Transverse colon (tissue), 4 donors: ENCODE measurements at places on chromosomes 12 and 14. TPM values are rescaled to one million over a fixed set of nuclear protein-coding genes. Genes with fewer than 3 reads are reported as not detected.

DNA sequence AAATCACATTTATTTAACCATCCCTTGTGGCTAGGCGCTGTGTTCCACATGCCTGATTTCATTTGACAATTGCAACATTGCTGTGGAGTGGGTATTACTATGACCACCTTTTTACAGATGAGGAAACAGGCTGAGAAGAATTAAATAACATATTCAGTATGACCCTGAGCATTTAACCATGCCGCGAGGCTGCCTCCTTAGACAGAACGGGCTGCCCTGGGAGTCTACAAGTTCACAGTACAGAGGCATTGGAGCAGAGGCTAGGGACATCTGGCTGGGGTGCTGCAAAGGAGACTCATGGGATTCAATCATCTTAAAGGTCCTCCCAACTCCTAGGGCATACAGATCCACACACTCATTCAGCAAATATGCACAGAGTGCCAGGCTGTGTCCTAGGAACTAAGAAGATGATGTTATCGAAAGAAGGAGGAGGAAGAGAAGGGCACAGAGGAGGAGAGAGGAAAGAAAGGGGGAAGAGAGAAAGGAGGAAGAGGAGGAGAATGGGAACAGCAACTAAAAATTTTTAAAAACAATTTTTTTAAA, 164.7 kb upstream of the CCND2 start:
- DNase-seq, result no peak

DNA sequence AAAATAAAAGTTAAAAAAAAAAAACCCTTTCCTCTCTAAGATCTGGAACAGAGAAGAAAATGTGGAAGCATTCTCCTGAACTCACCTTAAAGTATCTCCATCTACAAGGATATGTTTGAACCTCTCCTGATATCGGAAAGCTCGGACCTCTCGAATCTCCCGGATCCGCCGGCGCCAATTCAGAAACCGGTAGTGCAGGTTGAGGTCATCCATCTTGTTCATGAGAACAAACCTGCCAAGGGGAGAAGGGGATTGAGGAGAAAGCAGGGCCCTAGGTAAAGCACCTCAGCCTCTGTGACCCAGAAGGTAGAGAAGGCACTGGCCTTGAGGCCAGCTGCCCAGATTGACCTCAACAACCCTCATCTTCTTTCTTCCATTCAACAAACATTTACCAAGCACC, 2.2 kb downstream of the SPRYD3 start:
- DNase-seq, result no peak

DNA sequence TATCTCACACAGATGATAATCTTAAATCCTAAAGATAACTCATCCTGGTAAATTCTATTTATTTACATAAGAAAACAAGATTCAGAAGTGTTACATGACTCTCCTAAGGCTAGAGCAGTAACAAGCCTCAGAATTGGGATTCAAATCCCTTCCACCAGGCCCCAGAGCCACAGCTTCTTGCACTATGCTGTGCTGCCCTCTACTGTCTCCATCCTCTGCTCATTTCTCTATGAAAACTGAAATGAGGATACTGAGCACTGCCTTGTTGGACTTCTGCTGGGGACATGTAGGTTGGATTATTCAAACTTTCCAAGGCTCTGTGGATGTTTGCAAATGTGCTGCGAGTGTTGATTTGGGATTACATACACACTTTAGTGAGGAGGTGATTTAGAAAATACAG, 23.5 kb upstream of the C12orf50 start:
- peak; percentile 13 for DNase-seq

DNA sequence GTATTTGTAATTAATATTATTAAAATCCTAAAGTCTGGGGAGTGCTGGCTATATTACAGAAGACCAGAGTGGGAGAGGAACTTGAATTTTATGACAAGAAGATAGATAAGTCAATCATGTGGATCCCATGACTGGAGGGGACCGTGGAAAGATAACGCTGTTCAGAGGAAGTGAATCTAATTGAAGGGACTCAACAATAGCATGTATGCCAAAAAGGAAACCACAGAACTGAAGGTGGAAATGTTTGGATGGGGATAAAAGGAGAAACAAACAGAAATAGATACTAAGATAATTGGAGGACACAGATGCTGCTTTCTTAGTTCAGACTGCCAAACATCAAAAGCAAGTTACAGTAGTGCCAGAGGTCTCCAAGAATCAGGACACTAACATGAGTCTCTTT, 21.1 kb downstream of the OR6J1 start:
- no peak for DNase-seq

- DNase-seq, result no peak
These were observed 561.6 kb downstream of the RERGL start for GRCh38 chr12:17528394-17528793.

- no peak for DNase-seq
These were observed 78.3 kb upstream of the BDKRB2 start for GRCh38 chr14:96126339-96126782.

- DNase-seq, result no peak
These were observed 23.7 kb upstream of the HDAC7 start for GRCh38 chr12:47843226-47843980.

- DNase-seq, result no peak
These were observed 3.1 kb downstream of the MYH7 start for GRCh38 chr14:23432102-23432925.

DNA sequence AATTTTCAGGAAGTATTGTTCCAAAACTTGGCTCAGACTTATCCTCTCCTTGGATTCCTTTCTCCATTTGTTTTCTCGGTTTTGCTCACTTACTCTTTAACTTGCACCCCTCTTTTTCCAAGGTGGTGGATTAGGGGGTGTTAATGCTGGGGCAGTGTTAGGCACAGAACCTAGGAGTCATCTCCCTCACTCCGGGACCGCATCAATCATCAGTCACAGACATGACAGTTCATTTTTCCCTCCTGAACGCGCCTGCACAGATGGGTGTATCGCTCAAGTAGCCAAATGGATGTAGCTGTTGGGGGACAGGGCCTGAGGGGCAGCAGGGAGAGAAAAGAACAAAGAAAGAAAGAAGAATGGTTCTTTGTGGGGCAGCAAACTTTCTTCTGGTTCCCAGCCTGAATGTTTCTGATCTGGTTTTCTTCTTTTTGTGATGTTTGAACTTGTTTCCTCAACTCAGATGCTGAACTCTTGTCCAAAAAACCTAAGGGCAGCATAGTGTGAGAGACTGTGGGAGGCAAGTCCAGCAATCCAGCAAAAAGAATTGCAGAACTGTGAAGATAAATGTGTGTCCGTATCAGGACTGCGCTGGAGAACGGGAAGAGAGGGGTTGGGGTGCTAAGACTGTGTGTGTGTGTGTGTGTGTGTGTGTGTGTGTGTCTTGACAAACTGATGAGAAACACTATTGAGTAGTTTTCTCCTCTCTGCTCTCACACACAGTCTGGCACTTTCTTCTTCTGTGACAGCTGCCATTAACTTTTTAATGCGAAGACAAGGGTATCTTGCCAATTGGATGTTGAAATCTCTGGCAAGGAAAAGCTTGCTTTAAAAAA, 131.1 kb downstream of the FBXL14 start:
- no peak for DNase-seq

GRCh38 chr12:56324206-56324605, 8.4 kb upstream of the CNPY2 start:
- DNase-seq, result no peak

GRCh38 chr12:38409511-38409910, 92.9 kb downstream of the ALG10B start:
- DNase-seq, result no peak

GRCh38 chr12:96866801-96867590, 40.1 kb upstream of the NEDD1 start:
- DNase-seq, result no peak

GRCh38 chr12:113980537-113981337, 14.6 kb upstream of the RBM19 start:
- peak; percentile 24 for DNase-seq

DNA sequence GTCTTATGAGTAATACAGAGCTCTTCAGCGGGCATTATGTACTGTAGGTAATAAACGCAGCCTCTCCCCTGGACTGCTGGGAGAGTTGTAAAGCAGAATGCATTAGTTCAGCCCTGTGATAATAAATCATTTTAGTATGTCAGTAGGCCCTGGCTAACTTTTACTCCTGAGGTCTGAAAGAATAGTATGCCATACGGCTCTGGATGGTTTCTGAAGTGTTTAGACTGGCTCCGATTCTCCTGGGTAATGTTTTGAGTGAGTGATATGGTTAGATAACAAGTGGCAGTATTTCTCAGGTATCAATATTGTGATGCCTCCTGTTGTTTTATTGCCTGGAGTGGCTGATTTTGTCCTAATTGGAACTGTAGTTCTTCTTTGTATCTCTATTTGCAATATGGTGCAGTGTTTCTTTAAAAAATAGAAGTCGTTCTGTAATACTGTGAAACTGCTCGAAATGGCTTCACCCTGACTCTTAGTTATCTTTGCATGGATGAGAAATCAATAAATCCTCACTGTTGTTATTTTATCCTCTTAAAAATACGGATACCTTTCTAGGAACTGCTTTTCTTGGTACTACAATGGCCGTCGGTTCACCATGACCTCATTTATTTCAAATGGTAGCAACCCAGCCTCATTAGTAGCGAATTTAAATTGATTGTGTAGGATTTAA, 100.2 kb downstream of the PDZRN4 start:
- no peak for DNase-seq

GRCh38 chr12:15599266-15600037, 189.7 kb downstream of the EPS8 start:
- DNase-seq, result no peak

DNA sequence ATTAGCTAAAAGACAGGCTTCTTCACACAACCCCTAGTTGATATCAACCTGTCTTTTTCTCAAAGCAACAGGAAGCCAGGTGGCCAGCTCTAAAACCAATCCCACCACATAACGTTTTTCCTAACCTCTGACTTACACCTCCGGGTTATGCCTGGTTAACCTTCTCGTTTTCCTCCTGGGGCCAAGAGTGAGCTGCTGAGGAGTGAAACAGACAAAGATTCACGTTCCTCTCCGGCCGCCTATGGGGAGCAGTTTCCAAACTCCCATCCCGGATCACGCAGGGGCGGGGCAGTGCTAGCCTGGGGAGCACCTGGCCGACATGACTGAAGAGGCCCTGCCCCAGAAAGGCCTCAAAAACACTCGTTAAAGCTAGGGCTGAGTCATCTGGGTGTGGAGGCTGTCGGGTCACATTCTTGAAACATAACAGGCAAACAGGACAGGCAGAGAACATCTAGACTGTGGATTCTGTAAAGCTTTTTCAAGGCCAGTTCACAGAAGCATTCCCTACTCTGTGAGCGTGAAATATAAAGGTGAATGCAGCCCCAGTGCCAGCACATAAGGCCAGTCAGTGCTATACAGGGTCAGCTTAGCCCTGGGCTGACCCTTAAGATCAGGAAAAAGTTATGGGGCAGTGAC, 25.9 kb upstream of the LGALS3 start:
- DNase-seq, result peak; percentile 91

- no peak for DNase-seq
These were observed 182.9 kb downstream of the KIF26A start for GRCh38 chr14:104321088-104321801.

- DNase-seq, result peak; percentile 56
These were observed 3.6 kb downstream of the ZNF839 start for GRCh38 chr14:102323102-102323501.

GRCh38 chr14:68577802-68578541, 214.9 kb downstream of the ZFP36L1 start:
- DNase-seq, result peak; percentile 48

DNA sequence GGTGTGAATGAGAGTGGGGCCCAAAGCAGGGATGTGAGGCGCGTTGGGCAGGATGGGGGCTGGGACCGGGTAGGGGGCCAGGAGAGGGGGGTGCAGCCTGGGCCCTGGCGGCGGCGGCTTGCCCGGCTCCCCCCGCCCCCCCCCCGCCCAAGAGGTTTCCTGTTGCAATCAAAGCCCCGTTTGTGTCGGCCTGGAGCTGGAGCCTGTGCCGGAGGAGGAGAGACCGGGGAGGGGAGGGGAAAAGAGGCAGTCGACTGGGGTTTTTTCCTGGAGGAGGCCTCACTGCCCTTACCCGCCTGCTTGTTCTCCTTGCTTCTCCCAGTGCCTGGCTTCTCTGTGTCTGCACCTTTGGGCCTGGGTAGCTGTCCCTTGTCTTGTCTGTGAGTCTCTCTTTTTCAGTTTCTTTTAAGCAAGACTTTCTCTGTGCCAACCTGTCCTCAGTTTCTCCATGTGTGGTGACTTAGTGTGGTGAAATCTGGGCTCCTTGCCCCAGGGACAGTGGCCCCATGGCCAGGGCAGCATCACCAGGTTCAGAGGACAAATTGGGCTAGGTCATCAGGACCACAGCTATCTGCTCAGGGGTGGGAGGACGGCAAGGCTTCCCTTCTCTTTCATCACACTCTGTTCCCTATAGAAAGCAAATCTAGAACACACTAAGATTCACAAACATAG, 8.5 kb downstream of the RARG start:
- no peak for DNase-seq

DNA sequence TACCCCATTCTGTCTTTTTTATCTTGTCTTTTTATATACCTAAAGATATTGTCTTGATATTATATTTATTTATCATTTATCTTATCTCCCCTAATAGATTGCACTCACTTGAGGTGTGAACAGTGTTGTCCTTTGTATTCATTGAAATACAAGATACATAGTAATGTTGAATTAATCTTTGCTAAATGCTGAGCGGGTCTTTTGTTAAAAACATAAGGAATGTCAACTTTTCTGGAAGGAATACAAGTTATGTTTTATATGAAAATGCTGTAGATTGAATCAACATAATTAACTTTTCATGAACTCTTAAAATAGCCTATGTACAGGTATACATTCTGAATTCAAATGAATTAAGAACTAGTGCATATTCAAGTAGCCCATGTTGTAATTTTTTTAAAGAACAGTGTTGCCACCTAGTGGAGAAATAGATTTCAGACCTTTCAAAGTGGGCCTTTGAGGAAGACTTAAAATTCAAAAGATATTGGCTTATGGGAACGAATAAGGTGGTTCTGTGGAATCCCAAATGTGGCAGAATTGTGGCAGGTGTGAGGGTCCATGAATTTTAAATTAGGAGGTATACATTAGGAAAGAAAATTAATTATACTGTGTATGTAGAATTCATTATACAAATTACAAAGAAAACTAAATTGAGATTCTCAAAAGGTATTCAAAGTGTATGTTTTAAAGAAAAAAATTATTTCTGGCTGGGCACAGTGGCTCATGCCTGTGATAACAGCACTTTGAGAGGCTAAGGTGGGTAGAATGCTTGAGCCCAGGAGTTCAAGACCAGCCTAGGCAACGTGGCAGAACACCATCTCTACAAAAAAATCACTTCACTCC, 19.1 kb downstream of the BBOF1 start:
- no peak for DNase-seq

- DNase-seq, result no peak
These were observed 9.8 kb downstream of the SLC38A1 start for GRCh38 chr12:46259071-46259470.

Gene PLA2G1B
- total RNA-seq, result not detected

Gene CCDC197
- total RNA-seq, result not detected

Gene B3GNT4
- 1.3 TPM for total RNA-seq

Gene ITGA7
- total RNA-seq, result 31.4 TPM

Gene STYK1
- 14.6 TPM for total RNA-seq

Gene JPH4
- total RNA-seq, result not detected

Gene PPHLN1
- total RNA-seq, result 64.9 TPM

Gene CD163L1
- total RNA-seq, result 3.0 TPM

Gene TPPP2
- total RNA-seq, result not detected

Gene VDR
- 62.3 TPM for total RNA-seq

Gene RNF41
- 43.5 TPM for total RNA-seq

Gene DRAM1
- total RNA-seq, result 3.7 TPM

Gene TAS2R43
- total RNA-seq, result 2.5 TPM

Gene EFS
- 3.8 TPM for total RNA-seq

Gene CMKLR1
- 4.8 TPM for total RNA-seq

Gene TMEM132D
- 0.48 TPM for total RNA-seq
